ENCODE measurements at places on chromosomes 16 and 17.

DNA sequence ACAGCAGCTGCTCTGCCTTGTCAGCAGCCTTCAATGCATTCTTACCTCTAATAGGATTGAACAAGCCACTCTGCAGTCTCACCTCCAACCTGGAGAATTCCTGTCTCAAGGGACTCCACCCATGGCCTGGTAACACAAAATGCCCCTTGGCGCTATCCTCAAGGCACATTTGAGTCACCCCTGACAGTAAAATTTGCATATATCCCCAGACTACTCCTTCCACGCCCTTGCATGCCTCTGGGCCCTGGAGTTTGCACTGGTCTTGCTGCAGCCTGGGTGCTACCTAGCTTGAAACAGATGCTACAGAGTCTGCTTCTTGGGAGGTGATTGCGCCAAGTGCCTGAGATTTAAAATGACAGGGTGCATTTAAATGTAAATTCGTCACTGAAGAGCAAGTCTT lies 391.4 kb upstream of the MAF start:
- no peak for DNase-seq

GRCh38 chr17:68759343-68760140 lies 158.4 kb upstream of the FAM20A start:
- DNase-seq = peak; percentile 23

DNA sequence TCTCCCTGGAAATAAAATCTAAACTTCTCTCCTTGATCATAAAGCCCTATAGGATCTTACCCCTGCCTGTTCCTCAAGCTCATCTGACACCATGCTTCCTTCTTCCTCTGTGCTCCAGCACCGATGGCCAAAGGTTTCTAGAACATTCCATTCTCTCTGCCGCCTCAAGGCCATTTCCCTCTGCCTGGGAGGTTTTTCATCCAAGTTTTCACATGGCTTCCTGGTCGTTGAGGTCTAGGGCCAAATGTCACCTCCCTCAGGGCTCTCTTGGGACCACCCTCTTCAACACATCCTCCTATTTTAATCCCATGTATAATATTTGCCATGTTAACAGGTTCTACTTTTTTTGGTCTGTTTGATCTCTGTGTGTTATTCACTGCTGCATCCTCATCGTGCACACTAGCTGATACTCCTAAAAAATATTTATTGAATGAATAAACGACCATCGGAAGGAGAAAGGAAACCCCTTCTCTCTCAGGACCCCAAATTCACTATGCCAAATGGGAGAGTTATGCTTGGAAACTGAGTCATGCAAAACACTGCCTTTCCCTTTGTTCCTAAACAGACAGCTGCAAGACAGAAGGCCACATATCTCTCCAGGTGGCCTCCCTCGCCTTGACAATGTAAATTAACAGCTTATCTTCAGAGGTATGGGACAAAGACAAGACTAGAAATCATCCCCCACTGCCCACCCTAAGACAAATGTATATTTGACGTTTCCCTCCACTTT lies 78.5 kb downstream of the XYLT1 start:
- no peak for DNase-seq

- DNase-seq = no peak
These were observed 2.9 kb upstream of the RAB40C start for GRCh38 chr16:586645-587590.

DNA sequence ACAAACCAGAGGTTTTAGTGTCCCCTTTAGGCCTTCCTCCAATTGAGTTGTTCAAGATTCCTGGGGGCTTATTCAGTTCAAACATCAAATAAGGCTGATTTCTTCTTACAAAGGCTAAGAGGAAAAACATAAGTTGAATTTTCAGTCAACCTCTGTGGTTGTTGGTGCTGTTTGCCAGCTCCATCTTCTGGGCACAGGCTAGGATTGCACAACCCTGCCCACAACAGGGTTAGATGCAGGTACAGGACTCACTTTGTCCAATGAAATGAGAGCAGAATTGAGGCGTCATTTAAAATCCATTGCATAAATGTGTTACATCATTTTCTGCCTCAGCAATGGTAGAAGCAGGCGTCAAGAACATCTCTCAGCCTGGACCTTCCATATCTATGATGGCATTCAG lies 173.3 kb downstream of the PMP22 start:
- no peak for DNase-seq

- DNase-seq = no peak
These were observed 6.7 kb upstream of the DYNC1LI2 start for GRCh38 chr16:66758086-66758485.

Data from GM18507 (cell line).